ENCODE measurements at places on chromosomes 13 and 19. TPM values are rescaled to one million over a fixed set of nuclear protein-coding genes. Genes with fewer than 3 reads are reported as not detected.

NDUFA3 gene
- total RNA-seq: 29.4 TPM

KCNRG gene
- 1.2 TPM for total RNA-seq

RFPL4AL1 gene
- total RNA-seq: not detected

ADGRE3 gene
- not detected for total RNA-seq

USPL1 gene
- total RNA-seq: 17.3 TPM

LPAR2 gene
- 1.4 TPM for total RNA-seq

KLF2 gene
- 2.8 TPM for total RNA-seq

HSD17B14 gene
- not detected for total RNA-seq

ADGRE2 gene
- 2.8 TPM for total RNA-seq

C5AR1 gene
- total RNA-seq: not detected

ZNF560 gene
- not detected for total RNA-seq

CABP5 gene
- not detected for total RNA-seq

MEIOSIN gene
- total RNA-seq: not detected

LYPD3 gene
- not detected for total RNA-seq

DMAC2 gene
- 53.6 TPM for total RNA-seq

LHFPL6 gene
- 37.2 TPM for total RNA-seq

ZNF729 gene
- total RNA-seq: not detected

IGFL1 gene
- total RNA-seq: not detected

IFNL1 gene
- not detected for total RNA-seq

CARM1 gene
- total RNA-seq: 42.1 TPM

TINCR gene
- not detected for total RNA-seq

DCLK1 gene
- total RNA-seq: 3.1 TPM

SCAMP4 gene
- total RNA-seq: 147 TPM

B3GNT8 gene
- total RNA-seq: not detected

RFX1 gene
- 2.2 TPM for total RNA-seq

SYCN gene
- not detected for total RNA-seq

CBARP gene
- 4.6 TPM for total RNA-seq

KIR2DL3 gene
- not detected for total RNA-seq

PGLYRP2 gene
- total RNA-seq: not detected

FLT3LG gene
- total RNA-seq: 2.6 TPM

CCDC70 gene
- not detected for total RNA-seq

MISP gene
- 0.46 TPM for total RNA-seq

HOOK2 gene
- total RNA-seq: 20.3 TPM

ZNF99 gene
- total RNA-seq: under 0.01 TPM

MBD3L2 gene
- total RNA-seq: not detected

CBLC gene
- total RNA-seq: not detected

IGSF23 gene
- not detected for total RNA-seq

ZNF443 gene
- total RNA-seq: 4.5 TPM

RYR1 gene
- total RNA-seq: 0.06 TPM

PPFIA3 gene
- 7.9 TPM for total RNA-seq

CBY2 gene
- total RNA-seq: not detected

ZNF14 gene
- total RNA-seq: 3.1 TPM

CD33 gene
- 0.11 TPM for total RNA-seq

FXYD7 gene
- not detected for total RNA-seq

NFIC gene
- total RNA-seq: 61.3 TPM

PSG5 gene
- total RNA-seq: 0.64 TPM

CFAP97D2 gene
- not detected for total RNA-seq

NDUFS7 gene
- total RNA-seq: 139 TPM

THSD1 gene
- total RNA-seq: 28.2 TPM

All from LHCN-M2 (cell line).